ENCODE measurements at places on chromosomes 3 and 15.

DNA sequence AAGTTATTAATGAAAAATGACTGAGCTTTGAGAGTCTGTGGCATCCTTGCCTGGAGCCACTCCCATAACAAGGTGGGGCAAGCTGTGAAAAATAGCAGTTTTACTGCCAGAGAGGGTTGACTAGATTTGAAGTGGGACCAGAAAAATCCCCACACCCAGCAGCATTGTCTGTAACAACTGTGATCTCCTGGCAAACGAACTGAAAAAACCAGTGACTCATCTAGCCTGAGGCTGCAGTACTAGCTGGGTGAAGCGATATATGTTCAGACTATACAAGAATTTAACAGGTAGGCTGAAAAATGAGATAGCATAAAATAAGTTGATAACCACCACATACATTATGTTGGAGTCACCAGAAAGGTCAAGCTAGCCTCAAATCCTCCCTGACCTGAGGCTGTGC is 64.0 kb downstream of the DPH6 start:
- no peak for DNase-seq

DNA sequence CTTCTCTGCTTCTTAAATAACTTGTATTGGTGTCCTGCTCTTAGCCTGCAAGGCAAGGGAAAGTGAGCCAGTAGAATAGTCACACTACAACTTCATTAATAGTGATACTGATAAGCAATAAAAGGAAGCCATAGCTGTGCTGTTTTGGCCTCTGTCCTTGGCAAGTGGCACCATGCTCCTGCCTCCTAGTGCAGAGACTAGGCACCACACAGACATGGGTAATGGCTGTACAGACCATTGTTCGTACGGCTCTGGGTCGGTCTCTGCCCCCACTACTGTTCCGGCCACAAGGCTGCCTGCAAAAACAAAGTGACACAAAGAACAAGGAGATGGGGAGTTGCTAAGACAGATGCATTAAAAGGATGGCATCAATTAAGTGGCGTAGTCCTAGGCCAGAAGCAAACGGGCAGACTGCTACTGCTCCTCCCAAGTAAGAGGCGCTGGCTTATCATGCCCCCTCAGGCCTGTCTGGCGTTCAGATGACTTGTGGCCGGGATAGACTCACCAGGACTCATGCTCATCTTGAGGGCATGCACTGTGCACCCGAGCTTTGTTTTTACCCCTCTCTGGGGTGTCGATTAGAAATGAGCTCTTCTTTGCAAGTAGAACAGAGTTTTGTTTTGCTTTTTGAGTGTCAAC is 75.6 kb downstream of the TRAK1 start:
- DNase-seq, result no peak

GRCh38 chr15:62469478-62469873 is 304.4 kb upstream of the C2CD4B start:
- DNase-seq, result no peak

DNA sequence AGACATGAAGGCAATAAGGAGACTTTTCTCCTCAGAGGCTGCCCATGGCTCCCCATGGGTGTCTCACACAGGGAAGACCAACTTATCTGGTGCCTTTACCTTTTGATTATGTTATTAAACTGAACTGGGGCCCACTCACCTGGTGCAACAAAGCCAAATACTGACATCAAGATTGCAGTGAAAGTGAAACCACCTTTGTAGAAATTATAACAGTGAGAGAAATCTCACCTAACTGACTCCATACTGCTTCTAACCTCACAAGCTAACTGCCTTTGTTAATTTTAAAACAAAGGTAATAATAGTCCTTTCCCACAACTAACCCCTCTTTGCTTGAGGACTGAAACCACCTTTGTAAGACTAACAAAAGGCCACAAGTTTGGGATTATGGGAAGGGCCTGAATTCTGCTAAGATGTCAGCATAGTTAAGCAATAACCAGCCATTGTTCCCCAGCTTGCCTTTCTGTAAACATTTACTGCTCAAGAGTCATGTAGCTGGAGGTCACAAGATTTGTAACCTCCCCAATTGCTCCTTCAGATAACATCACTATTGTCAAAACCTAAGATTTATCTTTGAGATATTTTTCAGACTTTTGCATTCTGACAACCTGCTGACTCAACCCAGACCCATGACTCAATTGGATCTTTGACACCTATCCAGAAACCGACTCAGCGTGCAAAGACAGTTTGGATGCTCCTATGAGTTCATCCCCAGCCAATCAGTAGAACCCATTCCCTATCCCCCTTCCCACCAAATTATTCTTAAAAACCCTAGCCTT is 420.3 kb upstream of the CFAP20DC start:
- no peak for DNase-seq

DNA sequence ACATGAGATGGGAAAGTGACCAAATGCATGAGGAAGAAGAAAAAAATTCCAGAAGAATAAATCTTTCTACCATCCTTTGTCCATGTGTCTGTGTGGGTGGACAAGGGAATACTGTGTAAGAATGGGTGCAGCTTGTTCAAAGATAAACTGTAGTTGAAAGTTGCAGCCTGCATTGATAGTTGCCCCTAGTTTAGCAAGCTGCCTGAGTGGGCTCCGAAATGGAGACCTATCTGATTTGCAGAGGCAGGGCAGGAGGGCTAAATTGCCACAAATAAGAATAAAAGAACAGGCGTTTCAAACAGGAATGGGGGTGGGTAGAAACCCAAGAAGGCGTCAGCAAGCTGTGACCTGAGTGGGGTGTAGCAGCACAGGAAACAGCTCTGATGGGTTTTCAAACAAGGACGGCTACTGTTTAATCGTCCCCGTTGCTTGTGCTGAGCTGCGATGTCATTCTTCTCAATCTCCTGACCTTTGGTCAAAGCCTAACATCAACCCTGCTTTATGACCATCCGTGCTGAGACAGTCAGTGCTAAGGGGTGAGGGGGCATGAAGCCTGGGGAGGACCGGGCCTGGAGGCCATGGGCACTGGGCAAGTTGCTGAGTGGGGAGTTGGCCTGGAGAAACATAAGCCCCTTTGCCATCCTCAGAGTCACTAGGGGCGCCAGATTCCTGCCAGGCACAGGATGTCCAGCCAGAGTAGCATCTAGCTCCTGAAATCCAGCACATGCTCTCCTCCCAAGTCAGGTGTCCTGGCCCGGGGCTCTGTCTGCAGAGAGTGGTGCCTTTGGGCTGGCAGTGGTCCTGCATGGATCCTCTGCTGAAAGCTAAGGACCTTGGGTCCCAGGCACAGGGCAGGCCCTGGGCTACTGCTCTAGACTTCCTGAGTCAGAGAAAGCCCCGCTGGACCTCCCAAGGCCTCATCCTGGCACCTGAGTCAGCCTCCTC is 19.2 kb upstream of the C15orf39 start:
- no peak for DNase-seq

DNA sequence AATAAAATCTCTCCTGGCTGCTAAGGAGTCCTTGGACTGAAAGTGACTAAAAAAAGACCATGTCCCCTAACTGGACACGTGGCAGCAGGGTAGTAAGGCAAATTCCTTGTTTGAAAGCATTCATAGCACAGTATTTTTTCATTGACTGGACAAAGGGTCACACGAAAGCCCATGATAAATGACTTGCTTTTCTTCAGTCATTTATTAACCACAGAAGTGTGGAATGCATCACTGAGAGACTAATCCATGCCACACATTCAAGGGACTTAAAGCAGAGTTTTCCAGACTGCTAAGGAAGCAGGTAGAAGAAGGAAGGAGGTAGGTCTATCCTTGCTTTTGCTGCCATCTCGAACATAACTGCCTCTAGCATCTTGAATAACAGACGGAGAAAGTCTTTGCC is 31.2 kb downstream of the CASR start:
- no peak for DNase-seq

GRCh38 chr3:126956866-126957650 is 25.9 kb upstream of the PLXNA1 start:
- no peak for DNase-seq

- no peak for DNase-seq
These were observed 3.1 kb upstream of the LARP6 start for GRCh38 chr15:70856884-70857561.

GRCh38 chr3:13887495-13888300 is 7.8 kb upstream of the WNT7A start:
- DNase-seq, result no peak

DNA sequence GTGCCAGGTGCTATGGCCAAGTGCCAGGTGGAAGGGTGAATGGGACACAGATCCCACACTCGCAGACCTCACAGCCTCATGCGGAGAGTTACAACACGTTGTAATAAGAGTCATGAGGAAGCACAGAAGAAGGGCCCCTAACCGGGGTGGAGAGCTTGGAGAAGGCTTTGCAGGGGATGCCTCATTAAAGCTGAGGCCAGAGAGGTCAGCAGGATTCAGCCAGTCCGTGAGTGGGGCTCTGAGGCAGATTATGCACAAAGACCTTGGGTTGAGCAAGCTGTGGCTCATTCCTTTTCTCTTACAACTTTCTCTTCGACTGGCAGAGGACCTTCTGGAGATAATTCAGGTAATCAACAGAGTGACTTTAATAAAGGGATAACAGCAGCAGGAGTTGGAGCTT is 65.3 kb upstream of the SNRK start:
- no peak for DNase-seq

- no peak for DNase-seq
These were observed 282.8 kb downstream of the CTNNB1 start for GRCh38 chr3:41482134-41482533.

DNA sequence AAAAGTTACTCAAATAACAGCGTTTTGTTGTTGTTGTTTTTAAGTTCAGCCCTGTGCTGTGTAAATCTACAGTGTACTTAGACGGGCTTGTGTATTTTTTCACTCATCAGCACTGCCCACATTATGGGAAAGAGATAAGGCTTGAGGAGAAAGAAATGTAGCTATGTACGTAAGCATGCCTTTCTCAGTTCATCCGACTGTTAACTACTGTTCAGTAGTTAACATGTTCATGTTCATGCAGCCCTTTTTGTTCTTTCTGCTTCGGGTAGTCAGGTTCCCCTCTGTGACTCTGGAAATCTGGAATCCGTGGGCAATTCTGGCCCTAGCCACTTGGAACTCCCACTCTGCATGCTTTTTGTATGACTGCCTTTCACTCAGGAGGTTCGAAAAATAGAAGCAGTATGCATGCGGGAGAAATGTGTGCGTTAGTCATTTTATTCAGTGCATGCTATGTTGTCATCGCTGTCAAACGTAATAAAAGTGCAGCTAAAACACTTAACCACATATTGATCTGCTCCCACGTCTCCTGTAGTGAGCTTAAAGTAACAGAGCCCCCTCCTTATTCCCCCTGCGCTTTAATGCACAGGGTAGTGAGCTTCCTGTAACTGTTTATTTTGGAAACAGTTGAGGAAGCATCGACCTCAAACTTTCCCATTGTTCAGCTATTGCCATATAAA is 283.1 kb upstream of the NR2F2 start:
- no peak for DNase-seq

DNA sequence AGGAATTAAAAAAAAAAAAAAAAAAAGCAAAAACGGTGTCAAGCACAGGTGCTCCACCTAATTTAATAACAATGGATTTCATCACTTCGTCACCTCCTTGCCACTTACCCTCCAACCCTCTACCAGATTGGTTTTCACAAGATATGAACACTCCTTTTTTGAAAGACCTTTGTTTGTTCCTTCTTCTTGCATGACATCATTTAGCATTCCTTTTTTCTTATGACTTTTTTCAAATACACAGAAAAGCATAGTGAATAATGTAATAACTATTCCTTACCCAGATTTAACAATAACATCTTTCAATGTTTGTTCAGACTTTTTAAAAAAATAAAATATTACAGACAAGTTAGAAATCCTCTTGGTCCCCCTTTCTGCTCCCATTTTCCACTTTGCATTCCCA is 16.3 kb downstream of the COL6A6 start:
- no peak for DNase-seq

DNA sequence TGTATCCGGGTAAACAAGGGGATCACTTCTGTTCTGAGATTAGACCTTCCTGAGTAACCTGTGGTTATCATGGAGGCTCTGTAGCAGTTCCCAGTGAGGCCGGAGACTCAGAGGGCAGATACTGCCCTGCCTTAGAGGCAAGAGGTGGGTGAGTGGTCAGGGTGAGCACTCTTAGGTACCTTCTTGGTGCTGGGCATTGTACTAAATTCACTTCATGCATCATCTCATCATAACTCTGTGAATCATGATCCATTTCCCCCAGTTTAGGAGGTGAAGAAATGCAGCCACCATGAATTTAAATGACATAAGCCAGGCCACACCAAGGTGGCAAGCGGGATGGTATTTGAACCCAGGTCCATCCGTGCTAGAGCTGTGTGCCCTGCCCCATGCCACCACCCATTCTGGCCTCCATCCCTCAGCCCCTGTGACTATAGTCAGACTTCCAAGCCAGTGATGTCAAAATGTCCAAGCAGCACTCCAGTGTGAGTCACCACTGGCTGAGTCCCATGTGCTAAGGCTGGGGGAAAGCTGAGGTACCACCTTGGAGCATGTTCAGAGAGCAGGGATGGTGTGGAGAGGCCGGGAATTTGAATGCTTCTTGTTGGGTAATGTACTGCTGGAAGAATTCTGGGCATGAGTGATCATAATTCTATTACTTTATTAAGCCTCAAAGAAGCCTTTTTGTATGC is 88.8 kb downstream of the EPHB1 start:
- no peak for DNase-seq

DNA sequence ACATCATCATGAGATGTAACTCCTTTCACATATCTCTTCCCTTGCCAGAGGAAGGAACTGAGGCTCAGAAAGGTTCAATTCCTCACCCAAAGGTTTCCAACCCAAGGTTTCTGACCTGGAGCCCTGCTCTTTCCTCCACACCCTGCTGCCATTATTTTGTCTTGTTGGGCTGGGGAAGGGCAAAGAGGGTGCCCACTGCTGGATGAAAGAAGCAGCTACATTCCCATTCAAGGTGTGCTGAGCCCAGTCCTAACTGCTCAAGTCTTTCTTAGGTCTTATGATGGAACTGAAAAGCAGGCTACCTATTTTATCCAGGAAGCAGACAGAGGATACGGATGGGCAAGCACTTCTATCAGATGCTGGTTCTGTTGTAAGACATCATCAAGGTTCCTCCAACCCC is 258.0 kb upstream of the CTDSPL start:
- no peak for DNase-seq

DNA sequence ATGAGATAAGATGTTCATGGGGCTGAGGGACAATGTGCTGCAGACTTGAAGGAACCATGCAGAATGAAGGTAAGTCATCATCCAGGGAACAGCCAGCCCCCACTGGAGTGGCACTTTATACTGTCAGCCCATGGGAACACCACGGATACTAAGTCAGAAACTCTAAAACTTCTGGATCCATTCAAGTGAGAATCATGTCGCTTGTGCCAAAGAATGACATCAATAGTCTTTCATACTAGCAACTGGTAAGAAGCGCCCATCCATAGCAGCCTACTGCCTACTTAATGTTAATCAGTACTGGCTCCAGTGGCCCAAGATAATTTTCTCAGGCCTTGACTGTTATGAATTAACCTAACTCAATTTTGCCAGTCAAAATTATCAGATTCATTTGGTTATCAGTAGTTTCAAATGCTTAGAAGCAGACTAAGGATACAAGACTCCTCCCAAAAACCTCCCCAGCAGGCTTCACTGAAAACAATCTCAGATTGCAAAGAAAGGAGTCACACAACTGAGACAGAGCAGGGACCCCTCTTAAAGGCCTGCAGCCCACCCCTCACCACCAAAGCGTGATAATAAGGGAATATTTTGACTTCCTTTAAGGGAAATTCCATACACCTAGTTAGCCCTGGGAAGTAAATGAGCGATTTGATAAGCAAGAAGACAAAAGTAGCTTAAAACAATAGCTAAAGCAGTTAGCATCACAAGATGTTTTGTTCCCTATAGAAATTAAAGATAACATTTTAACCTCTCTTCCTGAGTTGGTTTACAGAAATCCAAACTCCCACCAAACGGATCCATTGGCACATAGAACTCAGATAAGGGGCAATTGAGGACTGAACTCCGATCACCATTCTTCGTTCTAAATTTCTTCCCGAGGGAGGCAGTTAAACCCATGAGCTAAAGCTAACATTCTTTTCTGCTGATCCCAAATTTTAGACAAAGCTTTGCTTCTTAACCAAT is 98.8 kb downstream of the TGFBR2 start:
- DNase-seq, result no peak

Data from CD14-positive monocyte (primary cell).